ENCODE measurements at places on chromosomes 3 and 15.

GRCh38 chr15:66745530-66746230 is 43.6 kb downstream of the SMAD6 start:
- DNase-seq: no peak

- DNase-seq: no peak
Measured at GRCh38 chr3:103644450-103644849, 1209.6 kb downstream of the ZPLD1 start.

- peak; percentile 44 for DNase-seq
Measured at GRCh38 chr15:58628206-58628947, 121.1 kb downstream of the ADAM10 start.

DNA sequence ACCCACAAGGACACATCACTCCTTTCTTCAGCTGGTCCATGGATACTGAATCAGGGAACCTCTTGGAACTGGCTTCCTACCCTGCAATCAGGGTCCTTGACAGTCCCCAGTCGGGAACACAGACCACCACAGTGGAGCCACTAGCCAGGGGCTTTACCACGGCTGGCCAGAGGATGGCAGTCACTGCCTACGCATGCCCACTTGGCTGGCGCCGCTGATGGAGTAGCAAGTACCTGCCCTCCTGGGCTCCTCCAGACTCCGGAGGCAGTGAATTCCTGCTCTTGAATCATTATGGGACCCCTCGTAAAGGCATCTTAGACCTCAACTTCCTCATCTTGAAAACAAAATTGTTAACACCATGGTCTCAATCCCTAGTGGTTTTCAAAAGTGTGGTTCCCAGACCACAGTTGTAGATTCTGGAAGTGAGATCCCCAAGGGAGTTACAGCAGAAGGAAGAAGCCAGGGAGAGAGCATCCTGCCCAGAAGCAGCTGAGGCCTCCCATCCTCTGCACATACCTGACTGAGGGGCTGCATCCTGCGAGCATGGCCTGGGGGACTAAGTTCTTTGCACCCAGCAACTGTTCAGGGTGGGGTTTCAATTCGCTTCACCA is 9.1 kb upstream of the SKIC8 start:
- DNase-seq: peak; percentile 82

DNA sequence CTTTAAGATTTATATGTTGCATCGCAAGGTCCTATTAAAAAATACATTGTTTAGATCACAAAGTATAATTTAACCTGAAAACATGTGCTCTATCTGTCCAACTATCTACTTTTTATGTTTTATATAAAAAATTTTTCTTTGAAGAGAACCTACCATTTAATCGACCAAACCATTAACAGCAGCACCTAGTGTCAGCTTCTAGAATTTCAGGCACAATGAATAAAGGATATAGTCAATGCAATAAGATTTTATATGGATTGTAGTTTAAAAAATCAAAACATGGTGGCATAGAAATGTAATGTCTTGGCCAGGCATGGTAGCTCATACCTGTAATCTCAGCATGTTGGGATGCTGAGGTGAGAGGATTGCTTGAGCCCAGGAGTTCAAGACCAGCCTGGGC is 313.7 kb downstream of the GAP43 start:
- DNase-seq: no peak

- no peak for DNase-seq
Measured at GRCh38 chr3:67637255-67637900, 17.0 kb downstream of the SUCLG2 start.

- DNase-seq: no peak
Measured at GRCh38 chr15:25171856-25172687, 217.3 kb downstream of the SNRPN start.

DNA sequence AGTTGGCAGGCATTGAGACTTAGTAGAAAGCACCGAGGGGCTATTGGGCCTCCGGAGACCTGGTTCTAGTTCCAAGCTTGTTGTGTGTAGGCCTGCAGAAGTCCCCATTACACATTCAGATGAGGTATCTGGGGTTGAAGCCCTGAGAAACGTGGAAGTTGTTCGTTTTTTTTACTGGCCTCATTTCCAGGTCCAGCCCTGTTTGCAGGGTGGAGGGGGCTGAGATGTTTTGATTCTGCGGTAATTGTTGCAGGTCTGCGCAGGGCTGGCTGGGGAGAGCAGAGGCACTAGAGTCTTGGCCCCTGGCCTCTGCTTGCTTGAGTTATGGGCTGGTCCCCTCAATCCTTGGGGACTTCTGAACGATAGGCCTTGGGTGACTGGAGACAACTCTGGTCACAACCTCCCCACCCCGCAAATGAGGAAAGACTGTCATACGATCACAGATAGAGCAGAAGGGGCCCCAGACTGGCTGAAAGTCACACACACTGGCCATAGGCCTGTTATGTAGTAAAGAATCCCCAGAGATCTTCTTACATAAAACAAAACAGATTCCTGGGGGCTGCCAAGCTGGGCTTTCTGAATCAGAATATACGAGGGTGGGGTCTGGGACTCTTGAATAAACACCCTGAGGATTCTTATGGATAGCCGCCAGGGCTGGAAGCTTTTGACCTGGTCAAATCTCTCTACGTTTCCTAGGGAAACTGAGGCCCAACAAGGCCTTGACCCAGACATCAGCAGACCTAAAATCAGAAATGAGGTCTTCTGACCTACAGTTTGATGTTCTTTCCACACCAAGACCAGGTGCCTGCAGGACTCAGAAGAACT is 15.6 kb downstream of the KBTBD13 start:
- no peak for DNase-seq

DNA sequence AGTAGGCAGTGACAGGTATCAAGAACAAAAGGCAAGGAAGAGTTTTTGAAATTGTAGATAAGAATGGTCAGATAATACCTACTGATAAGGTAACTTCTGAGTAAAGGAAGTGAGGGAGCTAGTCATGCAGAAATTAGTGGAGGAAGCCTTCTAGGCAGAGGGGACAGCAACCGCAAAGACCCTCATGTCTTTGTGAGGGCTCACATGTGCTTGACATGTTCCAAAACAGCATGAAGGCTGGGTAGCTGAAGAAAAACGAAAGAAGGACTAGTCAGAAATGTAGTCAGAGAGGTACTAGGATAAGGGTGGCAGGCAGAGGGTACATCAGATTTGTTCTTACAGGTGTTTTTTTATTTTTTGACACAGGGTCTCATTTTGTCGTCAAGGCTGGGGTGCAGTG is 5.3 kb downstream of the SIN3A start:
- DNase-seq: no peak

DNA sequence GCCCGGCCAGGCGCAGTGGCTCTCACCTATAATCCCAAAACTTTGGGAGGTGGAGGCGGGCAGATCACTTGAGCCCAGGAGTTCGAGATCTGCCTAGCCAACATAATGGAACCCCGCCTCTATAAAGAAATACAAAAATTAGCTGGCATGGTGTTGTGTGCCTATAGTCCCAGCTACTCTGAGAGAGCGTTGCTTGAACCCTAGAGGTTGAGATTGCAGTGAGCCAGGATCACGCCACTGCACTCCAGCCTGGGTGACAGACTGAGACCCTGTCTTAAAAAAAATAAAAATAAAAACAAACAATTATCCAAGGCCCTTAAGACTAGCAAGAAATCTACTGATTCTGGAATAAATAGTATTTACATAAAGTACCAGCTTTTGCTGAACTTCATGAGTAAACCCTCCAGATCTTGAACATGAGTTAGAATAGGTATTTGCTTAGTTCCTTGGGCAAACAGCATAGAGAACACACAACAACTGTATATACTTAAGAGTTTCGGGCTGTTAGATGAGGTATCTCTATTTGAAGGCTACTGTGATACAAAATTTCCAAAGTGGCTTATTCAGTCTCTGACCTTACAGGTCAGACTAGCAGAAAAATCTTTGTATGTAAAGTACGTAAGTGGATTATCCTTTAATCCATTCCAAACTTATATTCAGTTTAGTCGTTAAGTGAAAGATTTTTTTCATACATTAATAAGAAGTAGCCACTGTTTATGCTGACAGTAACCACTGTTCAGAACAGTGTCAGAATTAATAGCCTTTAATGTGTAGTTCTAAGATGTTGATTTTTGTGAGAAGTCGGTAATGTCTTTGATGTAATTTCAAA is 171.1 kb upstream of the CGNL1 start:
- no peak for DNase-seq

DNA sequence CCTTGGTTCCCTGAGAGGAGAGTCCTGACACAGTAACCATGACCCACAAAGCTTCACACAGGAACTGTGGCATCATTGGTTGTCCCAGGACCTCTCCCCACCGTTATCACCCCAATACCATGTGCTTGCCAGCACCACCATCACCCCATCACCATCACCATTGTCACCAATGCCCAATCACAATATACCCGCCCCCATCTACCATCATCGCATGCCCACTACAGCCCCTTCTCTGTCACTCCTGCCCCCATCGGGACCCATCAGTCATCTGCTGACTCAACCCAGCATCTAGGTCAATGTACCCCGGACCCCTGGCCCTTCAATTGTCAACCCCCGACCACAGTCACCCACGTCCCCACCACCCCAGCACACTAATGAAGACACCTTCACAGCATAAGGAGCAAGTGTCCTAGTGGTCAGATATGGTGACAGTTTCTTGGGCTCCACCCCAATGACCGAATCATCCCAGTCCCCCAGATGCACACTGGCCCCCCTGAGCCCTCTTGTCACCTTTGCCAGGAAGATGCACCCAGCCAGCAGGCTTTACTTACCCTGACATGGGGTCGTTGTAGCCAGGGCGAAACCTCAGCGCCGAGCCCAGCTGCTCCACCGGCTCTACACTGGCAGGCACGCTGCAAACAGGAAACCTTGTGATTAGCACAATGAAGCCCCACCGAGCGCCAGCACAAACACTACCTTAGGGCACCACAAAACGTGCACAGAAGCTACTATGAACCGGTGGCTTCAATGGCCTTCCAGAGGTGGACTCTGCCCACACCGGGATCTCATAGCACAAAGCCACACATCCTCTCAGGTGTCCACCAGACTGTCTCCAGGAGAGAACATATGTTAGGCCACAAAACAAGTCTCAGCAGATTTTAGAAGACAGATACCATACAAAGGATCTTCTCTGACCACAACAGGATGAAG is 25.1 kb downstream of the SHISA5 start:
- no peak for DNase-seq

- peak; percentile 19 for DNase-seq
Measured at GRCh38 chr3:109275702-109276293, 40.5 kb downstream of the DPPA2 start.

GRCh38 chr15:63833021-63833696 is 589 bp downstream of the HERC1 start:
- DNase-seq: peak; percentile 72

- peak; percentile 71 for DNase-seq
Measured at GRCh38 chr3:151171145-151171757, 31.8 kb downstream of the GPR171 start.

DNA sequence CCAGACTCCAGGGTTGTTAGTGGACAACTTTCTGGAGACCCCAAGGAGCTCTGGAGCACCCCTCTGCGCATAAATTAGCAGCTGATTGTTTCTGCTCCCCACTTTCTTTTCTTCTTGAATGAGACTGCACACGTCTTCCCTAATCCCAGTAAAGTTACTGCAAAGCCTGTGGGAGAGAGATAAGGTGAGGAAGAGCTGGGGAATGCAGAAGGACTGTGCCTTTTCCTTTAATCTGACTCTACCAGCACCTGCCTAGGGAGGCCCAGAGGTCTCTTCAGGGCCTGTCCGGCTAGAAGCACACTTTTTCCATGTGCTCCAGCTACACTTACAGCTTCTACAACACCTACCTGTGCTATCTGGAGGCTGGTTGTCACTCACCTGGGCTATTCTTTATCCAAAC is 143.8 kb downstream of the KCNMB2 start:
- DNase-seq: no peak

DNA sequence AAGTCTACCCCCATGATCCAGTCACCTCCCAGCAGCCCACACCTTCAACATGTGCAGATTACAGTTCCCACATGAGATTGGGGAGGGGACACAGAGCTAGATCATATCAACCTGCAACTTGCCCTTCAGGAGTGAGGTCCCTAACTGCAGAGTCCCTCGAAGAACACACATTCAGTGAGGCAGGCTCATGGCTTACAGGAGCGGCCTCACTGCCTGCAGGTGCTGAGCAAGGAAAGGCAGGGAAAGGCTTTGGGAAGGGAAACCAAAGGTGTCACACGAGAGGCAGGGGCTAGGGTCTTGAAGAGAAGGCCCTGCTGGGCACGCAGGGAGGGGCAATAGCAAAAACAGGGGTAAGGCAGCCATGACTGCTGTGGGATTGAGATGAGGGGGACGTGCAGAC is 182.4 kb upstream of the CHRNA7 start:
- no peak for DNase-seq

DNA sequence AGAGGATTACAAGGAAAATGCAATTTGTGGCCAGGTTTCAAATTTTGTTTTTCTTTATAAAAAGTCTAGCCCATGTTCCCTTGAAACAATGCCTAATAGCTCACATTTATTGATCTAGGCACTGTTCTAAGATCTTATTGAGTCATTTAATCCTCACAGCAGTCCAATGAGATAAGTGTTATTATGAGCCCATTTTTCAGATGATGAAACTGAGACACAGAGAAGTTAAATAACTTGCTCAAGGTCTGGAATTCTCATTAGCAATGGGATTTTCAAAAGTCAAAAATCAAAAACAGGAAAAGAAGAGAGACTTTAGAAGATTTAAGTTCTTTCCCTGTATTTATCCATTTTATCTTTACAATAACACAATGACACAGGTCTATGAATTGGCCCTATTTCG is 90.0 kb upstream of the COL6A5 start:
- DNase-seq: no peak

- DNase-seq: no peak
Measured at GRCh38 chr3:47047673-47048072, 68.2 kb downstream of the NBEAL2 start.

DNA sequence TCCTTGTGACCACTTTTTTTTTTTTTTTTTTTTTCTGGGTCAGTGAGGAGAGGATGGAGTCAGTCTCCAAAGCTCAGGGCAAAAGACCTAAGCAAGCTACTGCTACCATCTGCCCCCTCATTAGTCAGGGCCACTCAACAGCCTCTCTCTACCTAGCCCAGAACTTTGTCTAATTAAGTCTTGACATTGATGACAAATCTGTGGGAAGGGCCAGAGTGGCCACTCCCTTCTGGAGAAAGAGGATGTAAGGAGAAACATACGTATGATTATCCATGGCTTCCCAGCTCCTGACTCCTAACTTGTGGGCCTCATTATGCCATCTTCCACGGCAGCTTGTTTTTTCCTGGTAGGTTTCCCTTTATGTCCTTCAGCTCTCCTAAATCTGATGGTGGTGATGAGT is 37.9 kb downstream of the NR1I2 start:
- no peak for DNase-seq

GRCh38 chr15:36793205-36793873 is 213.9 kb downstream of the CDIN1 start:
- no peak for DNase-seq

GRCh38 chr3:53809267-53809666 is 37.0 kb downstream of the CHDH start:
- no peak for DNase-seq

Data from suppressor macrophage (primary cell).